ENCODE measurements at places on chromosomes 12 and 14.

DNA sequence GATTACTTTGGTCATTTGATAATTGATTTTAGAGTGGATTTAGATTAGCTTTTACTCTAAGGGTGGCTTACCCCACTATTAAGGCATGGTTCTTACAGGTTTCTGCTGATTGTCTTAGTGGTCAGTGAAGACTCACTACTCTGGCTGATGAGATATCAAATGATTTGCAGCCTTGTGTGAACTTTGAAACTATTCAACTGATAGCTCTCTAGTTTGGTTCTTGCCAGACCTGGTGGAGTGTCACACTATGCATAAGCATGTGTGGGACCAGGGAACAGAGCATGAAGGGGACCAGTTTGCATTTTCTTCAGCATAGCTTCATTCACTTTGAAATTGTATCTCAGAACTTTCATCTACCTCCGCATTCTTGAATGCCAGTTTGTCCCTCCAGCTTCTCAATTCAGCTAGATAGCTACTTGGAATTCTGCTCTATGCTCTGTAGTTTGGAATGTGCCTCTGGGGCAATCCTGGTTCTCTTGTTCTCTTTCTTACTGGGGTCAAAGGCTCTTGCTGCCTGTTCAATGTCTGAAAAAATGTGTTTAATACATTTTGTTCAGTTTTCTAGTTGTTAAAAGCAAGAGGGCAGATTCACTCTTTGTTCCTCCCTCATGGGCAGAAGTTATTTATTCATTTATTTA lies 12.7 kb downstream of the SCYL2 start:
- DNase-seq: no peak

GRCh38 chr12:122018457-122018856 lies 3.2 kb upstream of the BCL7A start:
- no peak for DNase-seq

DNA sequence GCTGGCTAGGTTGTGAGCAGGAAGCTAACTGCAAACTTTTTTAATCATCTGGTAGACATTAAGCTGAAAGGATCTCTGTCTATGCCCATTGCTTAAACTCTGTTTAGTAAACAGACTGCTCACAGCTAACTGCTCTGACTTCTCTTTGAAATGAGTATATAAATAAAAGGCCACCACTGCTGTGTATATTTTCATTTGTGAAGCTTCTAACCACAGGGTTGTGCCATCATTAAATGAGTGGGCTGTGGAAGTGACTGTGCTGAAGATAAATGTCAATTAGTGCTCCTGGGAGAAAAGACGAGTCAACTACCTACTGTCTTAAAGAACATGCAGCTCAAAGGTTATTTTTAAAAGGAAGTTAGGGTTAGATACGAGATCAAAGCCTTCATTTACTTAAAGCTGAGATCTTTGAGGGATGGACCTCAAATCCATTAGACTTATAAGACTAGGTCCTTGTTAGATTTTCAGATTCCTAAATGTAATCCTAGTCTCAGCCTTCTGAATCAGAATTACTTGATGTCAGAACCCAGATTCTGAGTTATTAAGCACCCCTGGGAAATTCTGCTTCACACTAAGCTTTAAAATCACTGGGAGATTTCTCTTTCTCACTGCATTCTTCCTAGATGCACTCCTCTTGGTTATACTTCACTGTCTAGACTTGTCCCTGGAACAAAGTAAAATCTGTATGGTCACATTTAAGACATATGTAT lies 213.1 kb upstream of the FLRT2 start:
- DNase-seq: no peak

GRCh38 chr14:23379366-23380196 lies 2.7 kb downstream of the CMTM5 start:
- DNase-seq: no peak

- no peak for DNase-seq
Measured at GRCh38 chr12:29216797-29217575, 67.9 kb downstream of the FAR2 start.

GRCh38 chr14:35628989-35629388 lies 95.0 kb downstream of the INSM2 start:
- DNase-seq: no peak

GRCh38 chr12:12004524-12004923 lies 66.2 kb upstream of the BCL2L14 start:
- DNase-seq: no peak

DNA sequence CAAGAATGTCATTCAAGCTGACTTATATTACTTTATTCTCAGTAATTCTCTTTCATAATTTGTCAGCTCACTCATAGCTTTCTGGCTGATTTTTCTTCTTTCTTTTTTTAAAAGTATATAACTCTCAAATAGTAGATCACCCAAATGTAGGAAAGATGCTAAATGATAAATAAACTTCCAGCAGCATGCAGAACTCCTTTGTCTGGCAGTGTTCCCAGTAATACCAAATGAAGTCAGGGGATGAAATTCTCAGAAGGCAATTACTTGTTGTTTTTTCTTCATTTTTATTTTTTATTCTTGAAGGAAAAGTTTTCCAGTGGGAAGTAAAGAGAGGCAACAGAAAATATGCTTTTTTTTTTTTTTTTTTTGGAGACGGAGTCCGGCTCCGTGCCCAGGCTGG lies 133.3 kb upstream of the SLCO1C1 start:
- no peak for DNase-seq

DNA sequence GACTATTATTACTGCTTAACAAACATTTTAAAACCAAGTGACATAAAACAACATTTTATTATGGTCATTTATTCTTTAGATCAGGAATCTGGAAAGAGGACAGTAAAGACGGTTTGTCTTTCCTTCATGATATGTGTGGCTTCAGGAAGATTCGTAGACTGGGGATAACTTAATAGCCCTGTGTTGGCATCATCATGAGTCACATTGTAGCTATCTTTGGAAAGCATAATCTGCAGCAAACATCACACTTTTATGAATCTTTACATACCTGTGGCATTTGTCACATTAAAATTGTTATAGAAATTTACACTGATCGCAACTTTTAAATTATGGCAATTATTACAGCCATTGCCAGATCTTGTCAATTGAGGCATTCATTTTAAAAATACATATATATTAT lies 397.1 kb downstream of the NOVA1 start:
- DNase-seq: no peak

DNA sequence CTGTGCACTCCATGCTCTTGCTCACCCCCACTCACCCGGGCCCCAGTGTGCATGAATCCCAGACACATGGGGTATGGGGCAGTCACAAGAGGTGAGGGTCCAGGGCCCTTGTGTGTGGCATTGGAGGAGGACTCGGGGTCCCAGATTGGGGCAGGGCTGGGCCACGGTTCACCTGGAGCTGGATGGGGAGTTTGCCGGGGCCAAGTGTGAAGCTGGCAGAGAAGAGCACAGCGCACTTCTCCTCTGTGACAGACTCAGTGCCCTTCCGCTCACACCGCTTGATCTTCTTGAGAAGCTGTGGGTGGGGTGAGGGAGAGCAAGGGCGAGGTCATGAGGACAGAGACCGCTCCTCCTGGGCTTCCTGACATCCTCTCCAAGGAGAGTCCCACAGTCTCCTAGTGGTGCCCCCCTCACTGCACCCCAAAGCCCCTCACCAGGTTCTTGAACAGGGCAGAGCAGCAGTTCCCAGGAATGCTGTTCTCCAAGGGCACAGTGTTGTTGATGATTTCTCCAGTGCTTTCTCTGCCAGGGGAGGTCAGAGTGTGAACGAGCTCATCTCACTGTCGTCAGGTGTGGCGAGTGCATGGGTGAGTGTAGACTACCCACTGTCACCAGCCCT lies 6.8 kb downstream of the STAT6 start:
- no peak for DNase-seq

- DNase-seq: no peak
Measured at GRCh38 chr14:79016828-79017505, 846.8 kb downstream of the NRXN3 start.

DNA sequence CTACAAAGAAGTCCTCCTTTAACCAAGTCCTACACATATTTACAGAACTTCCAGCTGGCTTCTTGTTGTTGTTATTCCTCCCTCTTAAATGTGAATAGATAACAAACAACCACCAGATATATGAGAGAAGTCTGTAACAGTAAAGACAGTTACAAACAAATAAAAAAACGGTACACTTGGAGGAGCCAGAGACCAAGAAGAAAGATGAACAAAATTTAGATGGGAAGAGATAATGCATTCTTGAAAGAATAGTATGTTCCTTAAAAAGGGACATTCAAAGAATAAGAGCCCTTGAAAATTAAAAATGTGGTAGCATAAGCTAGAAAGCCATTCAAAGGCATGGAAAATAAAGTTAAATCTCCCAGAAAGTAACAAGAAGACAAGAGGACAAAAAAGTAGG lies 25.9 kb downstream of the SLCO1A2 start:
- DNase-seq: no peak

GRCh38 chr14:65101631-65102440 lies 481 bp downstream of the MAX start:
- no peak for DNase-seq

GRCh38 chr12:110256780-110257431 lies 24.1 kb upstream of the ATP2A2 start:
- DNase-seq: no peak

GRCh38 chr12:52167526-52167925 lies 24.3 kb downstream of the KRT80 start:
- no peak for DNase-seq

DNA sequence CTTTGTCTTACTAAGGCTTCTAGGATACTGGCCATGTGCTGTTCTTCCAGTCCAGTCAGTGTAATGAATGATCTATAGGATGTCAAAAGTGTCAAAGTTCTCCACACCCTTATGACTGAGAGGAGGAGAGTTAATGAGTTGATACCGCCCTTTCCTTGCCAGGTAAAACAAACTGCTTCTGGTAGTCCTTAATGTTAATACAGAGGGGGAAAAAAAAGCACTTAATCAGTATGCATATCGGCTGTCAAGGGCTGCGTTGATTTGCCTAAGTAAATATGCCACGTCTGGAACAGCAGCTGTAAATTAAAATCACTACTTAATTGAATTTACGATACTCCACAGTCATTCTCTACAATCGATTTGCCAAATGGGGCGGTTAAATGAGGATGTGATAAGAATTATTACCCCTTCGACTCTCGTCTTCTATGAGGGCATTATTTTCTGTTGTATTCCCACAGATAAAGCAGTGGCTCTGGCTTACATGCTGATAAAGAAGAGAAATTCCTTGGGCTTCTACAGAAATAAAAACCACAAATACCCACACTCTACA lies 416.0 kb downstream of the KCNH5 start:
- DNase-seq: no peak

DNA sequence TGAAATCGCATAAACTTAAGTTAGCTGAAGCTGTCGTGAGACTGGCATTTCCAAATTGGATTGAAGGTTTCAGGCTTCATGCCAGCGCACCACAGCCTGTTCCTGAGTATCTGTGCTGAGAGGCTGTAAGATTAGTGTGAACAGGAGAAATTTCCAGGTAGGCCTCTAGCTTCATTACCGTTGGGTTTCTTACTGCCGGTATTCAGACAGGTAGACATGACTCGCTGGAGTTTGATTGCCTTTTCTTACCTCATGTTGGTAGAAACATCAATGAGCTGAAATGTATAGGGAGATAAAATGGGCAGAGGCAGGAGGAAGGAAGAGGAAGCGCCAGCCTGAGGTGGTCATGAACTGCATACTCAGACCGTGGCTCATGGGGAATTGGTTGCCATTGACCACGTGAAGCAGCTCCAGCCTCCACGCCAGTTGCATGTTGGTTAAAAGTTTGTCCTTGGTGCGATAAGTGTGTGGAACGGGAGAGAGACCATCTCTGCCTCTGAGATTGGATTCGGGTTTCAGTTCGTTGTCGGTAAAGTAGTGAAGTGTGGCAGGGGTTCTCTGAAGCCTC lies 42.3 kb upstream of the MMP17 start:
- no peak for DNase-seq

Measured in NCI-H2081 treated with DMSO at 0.1 percent for 48 hours (cell line).